ENCODE measurements at places on chromosomes 11 and 22.
A peak's percentile ranks its signal among the peaks of the same experiment; 100 is the strongest.

GRCh38 chr22:29028468-29028867 is 33.2 kb downstream of the C22orf31 start:
- no peak for DNase-seq

DNA sequence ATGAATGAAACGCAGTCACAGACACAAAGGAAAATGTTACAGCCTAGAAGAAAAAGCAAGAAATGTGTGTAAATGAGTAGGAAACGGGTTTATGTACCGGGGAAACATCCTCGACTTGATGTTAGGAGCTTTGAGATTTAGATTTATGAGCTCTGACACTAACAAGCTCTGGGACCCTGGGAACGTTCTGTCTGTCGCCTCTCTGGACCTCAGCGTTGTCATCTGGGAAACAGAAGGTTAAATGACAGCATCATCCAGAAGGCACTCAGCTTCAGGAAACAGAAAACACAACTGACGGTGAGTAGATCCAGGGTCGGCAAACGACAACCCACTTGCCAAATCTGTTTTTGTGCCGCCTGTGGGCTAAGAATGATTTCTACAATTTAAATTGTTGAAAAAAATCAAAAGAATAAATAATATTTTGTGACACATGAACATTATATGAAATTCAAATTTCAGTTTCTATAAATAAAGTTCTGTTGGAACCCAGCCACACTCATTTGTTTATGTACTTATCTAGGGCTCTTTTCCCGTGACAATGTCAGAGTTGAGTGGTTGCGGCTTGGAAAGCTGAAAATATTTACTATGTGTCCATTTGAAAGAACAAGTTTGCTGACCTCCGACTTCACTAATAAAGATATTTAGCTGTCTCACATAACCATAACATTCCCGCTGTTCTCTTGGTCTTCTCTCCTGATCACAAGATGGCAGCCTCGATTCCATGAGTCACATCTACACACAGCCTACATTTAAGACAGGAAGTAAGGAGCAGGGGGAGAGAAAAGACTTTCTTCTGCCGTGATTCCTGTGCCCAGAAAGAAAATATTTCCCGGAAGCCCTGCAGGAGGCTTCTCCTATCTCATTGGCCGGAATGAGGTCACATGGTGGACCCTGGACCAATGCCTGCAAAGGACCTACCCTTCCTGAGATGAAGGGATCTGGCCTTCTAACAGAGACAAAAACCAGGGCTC is 47.1 kb upstream of the SYT13 start:
- DNase-seq, result peak; percentile 35

- DNase-seq, result no peak
Measured at GRCh38 chr11:32396991-32397390, 38.3 kb downstream of the WT1 start.

DNA sequence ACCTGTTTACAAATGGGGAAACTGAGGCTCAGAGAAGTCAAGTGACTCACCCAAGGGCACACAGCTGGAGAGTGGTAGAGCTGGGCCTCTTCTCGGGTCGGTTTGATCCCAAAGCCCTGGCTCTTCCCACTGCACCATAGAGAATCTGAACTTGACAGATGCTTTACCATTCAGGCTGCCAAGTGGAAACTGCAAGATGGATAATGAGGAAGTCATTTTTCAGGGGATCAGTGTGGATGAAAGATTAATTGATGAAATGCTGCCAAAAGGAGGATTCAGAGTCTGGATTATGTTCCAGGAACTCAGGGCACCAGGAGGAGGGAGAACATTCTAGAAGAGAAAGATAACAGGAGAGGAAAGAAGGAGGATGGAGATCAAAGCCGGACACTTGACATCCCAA is 185.9 kb upstream of the ZBED5 start:
- DNase-seq, result no peak

DNA sequence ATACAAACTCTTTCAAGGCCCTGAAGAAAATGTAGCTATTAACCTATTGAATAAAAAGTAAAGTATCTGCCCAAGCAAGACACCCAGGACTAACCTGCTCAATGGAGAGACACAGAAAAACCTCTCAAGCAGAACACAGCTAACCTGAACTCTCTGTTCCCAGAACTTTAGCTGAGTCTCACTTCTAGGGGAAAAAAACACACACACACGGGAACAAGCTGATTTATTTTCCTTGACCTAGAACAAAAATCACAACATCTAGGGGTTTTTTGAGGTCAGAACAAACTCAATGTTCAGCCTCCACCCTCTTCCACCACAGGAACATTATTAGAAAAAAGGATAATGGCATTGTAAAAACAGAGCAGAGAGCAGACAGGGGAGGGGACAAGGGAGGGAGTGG is 121.6 kb downstream of the BBOX1 start:
- DNase-seq, result no peak

- DNase-seq, result no peak
Measured at GRCh38 chr11:30549565-30549964, 36.6 kb downstream of the MPPED2 start.

DNA sequence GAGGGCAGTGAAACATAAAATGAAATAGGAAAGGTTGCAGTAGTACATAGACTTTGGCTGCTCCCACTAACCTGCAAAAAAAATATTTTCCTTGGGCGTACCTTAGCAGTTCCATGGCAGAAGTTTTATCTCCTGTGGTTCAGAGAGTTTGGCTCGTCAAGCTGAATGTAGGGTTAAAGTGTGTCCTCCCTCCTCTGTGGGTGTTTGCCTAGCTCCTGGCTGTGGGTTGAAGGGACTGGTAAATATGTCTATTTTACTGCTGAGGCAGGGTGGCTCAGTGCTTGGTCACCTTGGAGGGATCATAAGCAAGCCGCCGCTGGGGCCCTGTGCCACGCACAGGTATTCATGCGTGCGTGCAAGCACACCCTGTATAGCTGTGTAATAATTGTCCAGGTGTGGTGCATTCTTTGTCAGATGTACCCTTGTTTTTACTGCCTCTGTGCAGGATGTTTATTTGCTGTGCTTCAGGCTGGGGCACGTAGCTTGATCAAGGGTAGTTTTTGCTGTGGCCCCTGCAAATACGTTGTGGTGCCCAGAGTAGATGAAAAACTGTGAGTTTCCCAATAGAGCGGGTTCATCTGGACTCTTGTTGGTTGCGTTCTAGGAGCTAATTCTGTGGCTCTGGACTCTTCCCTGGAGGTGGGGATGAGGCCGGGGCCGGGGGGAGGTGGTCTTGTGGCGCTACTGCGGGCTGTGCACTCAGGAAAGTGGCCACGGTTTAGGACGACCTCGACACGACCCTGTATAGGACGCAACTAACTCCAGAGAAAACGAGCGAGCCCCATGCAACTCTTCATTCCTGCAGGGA is 732 bp upstream of the SORL1 start:
- DNase-seq, result no peak

DNA sequence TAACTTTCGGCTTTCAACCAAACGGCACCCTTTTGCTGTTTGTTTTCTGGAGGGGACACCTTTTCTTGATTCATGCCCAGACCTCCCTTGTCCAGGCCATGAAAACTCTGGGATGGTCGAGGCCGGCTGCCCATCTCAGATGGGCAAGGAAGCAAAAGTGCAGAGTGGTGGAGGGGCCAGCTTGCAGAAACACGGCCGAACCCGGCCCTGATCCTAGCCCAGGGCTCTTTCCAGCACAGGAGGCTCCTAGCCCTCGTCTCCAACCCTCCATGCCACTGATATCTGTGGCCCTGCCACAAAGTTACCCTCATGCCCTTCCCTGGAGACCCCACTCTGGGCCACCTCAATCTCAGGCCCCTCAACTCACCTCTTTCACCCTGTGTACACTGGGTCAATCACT is 18.9 kb upstream of the SLC22A12 start:
- DNase-seq, result no peak

GRCh38 chr11:122214080-122214479 is 98.1 kb upstream of the BLID start:
- no peak for DNase-seq

GRCh38 chr11:120186774-120187591 is 23.8 kb upstream of the OAF start:
- no peak for DNase-seq

DNA sequence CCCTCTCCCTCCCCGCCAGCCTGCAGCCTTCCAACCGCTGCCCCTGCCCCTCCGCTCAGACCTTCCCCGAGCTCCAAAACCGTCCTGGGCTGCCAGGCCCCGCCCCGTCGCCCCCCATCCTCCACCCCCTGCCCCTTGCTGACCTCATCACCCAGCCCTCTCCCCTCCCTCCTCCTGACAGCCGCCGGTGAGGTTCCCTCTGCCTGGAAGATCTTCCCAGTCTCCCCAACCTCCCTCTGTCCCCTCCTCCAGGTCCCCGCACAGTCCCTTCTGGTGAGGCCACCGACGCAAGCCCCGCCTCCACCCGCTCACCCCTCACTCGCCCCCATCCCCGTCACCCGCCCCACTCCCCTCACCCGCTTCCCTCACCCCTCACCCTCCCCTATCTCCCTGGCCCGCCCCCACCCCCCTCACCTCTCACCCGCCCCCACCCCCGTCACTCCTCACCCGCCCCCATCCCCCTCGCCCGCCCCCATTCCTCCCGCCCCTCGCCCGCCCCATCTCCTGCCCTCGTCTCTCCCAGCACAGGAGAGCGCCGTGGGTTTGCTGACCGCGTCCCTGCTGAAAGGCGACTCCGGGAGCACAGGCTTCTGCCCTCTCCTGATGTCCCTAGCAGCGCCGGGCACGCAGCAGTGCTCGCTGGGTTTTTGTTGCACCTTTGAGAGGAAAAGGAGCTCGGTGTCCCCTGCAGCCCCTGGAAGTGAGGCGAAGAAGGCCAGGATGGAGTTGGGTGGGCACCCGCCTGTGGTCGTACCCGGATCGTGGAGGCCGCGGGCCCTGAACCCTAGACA is 16.4 kb upstream of the UPK3A start:
- peak; percentile 26 for DNase-seq

GRCh38 chr11:44306918-44307244 is 3.1 kb downstream of the ALX4 start:
- DNase-seq, result no peak

DNA sequence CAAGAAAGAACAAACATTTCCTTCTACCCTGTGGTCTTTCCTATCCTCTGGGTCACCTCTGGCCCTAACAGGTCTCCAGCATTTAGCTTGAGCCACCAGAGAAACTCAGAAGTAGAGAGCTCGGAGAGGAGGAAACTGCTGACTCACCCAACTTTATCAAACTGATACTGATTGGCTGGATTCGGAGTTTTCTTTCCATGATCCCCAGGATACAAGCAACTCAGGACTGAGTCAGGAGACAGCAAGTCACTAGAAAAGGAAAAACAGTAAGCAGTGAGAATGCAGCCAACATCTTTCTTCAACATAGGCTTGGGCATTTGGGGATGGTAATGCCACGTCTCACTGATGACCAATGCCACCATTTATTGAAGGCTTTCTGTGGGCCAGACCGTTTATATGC is 32.7 kb downstream of the THOC5 start:
- DNase-seq, result no peak

DNA sequence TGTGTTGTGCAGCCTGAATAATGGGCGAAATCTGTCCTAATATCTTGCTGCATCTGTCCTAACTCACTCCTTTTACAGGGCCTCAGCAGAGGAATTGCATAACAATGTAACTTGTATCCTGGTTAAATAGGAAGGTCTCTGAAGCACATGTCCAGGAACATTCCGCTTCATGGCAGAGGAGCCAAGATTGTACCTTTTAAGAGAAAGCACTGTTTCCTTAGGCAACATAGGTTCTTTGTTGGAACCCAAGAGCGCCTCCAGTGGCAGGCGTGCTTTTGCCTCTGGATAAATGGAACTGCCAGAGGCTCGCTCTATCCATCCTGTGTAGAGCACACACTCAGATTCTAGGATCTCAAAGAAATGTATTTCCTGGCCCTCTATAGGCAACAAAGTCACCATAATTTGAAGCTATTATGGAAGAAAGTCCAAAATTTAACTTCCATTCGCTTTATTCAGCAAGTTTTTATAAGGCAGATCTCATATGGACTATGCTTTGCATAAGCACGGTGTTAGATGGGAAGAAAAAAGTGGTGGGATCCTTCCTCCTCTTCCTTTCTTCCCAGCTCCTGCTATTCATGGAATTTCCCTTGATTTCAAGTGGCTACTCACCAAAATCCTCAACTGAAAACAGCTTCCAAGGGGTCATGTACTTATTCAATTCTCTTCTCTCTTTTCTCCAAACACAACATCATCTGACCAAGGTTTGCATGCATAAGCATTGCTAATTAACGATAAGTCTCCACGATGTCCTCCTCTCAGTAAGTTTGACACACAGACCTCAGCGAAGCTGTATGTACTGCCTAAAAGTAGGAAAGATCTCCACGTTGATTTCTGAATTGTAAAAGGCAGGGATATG is at the start of gene BLID:
BLID (minus strand) TSS at position 692 of the 856 bp plus-strand sequence; CDS start at position 399, 293 bp downstream.
- no peak for DNase-seq

DNA sequence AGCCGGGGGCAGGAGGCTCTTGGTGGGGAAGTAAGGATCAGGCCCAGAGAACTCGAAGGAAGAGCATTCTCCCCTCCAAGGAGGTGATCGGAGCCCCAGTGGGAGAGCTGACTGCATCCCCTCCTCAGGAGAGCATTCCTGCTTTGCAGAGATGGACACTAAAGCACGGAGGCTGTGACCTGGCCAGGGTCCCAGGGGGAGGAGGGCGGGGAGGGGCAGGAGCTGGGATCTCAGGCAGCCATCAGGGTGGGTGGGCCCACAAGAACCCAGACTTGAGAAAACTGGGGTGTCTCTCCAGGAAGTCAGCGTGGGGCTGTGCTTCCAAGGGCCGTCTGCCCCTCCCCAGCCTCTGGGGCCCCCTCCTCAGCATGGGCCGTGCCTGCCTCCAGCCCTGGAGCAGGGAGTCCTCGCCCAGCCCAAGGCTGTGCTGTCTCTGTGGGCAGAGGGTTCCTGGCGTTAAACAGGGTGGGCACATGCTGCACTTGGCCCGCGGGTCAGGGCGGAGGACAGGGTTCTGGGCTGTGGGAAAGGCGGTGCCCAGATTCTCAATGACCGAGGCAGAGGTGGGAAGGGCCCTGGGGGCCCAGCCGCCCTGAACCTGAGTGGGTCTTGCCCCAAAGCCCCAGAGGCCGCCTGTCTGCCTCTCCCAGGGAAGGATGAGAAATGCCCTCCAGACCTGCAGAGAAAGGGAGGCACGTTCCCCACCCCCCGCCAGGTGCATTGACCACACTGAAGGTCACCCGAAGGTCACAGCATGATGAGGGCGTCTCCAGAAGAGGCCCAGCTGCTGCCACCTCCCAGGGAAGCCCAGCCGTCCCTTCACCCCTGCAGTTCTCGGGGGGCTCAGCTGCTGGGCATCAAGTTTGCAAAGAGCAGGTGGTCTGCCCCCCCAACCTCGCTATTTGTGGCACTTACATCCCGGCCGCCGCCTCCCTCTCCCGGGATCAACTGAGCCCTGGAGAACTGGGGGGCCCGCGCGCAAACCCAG is 643 bp downstream of the CEND1 start:
- no peak for DNase-seq

DNA sequence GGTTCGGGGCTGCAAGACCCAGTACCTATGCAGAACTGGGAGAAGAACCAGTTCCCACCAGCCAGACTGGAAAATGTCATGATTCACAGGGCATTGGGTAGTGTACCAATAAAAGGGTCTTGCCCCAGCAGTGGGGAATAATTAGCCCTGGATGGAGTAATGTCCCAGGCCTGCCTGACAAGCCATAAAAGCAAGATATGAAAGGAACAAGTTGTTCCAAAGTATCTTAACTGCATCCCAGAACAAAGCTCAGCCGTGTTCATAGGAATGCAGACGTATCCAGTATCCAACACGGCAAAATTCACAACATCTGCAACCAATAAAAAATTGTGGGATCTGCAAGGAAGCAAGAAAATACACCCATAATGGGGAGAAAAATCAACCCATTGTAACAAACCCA is 47.9 kb downstream of the ASCL2 start:
- no peak for DNase-seq

GRCh38 chr11:12217879-12218278 is 107.5 kb downstream of the MICAL2 start:
- no peak for DNase-seq

Data from MG63 (cell line).